ENCODE measurements at places on chromosomes 12 and 14. TPM values are rescaled to one million over a fixed set of nuclear protein-coding genes. Genes with fewer than 3 reads are reported as not detected.

The IGF1 gene
- polyA plus RNA-seq = 4.6 TPM

The MYH6 gene
- polyA plus RNA-seq = not detected

The PIANP gene
- 86.8 TPM for polyA plus RNA-seq

The POTEG gene
- polyA plus RNA-seq = 0.09 TPM

The NGDN gene
- 49.0 TPM for polyA plus RNA-seq

The MFAP5 gene
- polyA plus RNA-seq = 1.9 TPM

The PPP1R1A gene
- 119 TPM for polyA plus RNA-seq

The ACOT4 gene
- 1.3 TPM for polyA plus RNA-seq

DNA sequence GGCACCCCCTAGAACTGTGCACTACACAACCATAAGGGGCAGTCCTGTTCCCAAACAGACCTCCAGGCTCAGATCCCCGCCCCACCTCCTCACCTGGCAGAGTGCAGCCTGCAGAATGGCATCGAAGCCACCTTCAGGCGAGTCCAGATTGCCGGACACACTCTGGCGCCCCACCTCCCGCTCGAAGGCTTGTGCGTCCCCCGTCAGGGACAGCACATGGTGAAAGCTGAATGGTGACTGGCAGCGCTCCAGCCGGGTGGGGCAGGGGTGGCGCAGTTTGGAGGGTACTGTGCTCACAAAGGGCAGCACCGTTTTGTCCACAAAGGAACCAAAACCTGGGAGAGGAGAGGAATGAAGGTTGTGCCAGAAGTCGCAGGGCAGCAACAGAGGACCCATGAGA, 10.6 kb downstream of the ITGB7 start:
- DNase-seq = no peak

DNA sequence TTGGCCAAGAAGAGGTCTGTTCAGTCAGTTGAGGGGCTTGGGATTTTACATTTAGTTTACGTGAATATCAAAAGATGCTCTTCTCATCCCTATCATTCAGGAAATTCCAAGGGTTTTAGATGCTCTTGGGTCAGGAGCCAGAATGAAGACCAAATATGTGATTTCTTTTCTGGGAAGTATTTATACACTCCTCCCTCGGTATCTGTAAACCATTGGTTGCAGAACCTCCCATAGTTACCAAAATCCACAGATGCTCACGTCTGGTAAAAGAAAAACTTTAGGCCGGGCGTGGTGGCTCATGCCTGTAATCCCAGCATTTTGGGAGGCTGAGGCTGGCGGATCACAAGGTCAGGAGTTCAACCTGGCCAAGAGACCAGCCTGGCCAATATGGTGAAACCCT, 75.9 kb downstream of the TNFAIP2 start:
- no peak for DNase-seq

GRCh38 chr14:30658645-30659044, 36.5 kb downstream of the SCFD1 start:
- no peak for DNase-seq

GRCh38 chr14:104202259-104203070, 64.1 kb downstream of the KIF26A start:
- peak; percentile 95 for DNase-seq

GRCh38 chr14:61566537-61567225, 128.6 kb upstream of the HIF1A start:
- no peak for DNase-seq

- no peak for DNase-seq
These were observed 5.7 kb upstream of the KLRK1 start for GRCh38 chr12:10395390-10395998.

- no peak for DNase-seq
These were observed 178.8 kb downstream of the SLC38A4 start for GRCh38 chr12:46647034-46647433.

DNA sequence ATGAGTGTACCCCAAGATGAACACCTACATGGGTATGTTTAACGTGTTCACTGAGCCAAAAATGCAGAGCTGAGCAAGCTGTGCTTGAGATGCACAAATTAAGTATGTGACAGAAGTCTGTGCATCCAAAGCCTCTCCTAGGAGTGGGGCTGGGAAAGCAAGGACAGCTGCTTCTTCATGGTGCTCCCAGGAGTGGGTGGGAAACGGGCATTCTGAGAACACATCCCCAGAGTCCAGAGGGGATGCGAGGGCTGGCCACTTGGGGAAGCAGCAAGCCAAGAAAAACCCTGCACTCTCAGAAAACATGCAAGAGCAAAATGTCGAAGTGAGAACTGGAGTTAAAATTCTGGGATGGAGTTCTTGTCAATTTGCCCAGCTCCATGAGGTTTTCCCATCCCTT, 414.3 kb downstream of the BCAT1 start:
- DNase-seq = no peak

DNA sequence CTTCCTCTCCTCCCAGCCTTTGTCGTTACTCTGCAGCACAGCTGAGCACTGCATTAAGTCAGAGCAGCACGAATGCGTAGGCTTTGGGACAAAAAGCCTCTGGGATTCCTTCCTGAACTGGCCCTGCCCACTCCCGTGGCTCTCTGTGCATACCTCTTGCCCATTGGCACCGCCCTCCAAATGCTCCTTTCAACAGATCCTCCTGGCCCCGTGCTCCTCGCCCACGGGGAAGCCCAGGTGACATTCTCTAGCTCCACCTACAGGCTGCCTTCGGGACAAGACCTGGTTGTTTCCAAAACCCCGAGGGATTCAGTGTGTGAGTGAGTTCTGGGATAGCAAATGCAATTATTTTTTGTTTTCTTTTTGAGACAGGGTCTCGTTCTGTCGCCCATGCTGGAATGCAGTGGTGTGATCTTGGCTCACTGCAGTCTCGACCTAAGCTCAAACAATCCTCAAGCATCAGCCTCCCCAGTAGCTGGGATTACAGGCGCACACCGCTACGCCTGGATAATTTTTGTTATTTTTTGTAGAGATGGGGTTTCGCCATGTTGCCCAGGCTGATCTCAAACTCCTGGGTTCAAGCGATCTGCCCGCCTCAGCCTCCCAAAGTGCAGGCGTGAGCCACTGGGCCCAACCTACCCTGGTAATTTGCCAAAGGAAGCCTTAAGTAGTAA, 17.9 kb upstream of the TDRD9 start:
- peak; percentile 89 for DNase-seq

DNA sequence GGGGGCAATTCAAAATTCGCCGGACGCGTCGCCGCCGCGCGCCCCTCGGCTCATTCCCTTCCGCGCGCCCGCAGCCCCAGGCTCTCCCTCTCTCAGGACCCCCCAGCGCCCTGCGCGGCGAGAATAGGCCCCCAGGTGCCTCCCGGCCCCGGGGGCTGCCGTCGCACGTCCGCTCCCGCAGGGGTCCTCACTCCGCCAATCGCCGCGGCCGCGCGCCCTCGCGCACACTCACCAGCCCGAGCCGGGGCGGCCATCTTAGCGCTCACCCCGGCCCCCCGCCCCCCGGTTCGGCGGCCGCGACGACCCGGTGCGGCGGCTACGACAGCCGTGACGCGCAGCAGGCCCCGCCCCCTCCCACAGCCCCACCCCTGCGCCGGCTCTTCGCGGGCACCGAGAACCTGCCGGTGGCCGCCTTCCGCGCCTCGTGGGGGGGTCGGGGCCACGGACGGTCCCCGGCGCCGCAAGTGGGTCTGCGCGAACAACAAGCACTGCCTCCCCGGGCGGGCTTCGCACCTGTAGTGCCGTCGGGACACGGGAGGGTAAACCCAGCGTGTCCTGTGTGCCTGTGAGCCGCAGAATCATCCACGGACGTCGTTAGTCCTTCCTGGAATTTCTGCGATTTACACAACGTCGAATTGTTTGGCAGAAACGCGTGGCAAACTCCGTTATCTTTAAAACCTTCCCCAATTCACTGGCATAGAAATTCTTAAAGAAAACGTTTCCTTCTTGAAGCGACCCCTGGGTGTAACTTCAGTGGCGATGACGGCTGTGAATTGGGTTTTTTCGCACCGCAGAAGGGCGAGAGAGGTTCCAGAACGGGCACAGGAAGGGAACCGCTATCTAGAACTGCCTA, 2.5 kb downstream of the USP44 start:
- peak; percentile 93 for DNase-seq

- DNase-seq = no peak
These were observed 70.9 kb upstream of the DICER1 start for GRCh38 chr14:95228240-95228639.

DNA sequence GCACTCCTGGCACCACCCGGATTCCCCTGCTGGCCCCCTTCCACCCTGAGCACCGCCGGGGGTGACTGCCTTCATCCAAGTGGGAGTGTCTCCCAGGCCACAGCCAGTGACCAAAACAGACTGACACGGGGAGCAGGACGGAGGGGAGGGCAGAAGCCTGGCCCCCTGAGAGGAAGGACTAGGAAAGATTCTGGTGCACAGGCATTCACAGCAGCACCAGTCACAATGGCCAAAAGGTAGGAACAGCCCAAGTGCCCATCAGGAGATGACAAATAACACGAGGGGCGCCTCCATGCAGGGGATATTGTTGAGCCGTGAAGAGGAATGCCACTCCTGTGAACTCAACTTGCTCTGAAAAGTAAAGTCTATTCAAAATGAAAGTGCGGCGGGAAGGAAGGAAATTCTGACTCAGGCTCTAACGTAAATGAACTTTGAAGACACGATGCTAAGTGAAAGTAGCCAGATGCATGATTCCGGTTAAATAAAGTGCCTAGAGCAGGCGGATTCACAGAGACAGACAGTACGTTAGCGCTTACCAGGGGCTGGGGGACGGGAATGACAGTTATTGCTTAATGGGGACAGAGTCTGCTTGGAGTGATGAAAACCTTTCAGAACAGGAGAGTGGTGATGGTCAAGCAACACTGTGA, 146.1 kb upstream of the NCOR2 start:
- no peak for DNase-seq

DNA sequence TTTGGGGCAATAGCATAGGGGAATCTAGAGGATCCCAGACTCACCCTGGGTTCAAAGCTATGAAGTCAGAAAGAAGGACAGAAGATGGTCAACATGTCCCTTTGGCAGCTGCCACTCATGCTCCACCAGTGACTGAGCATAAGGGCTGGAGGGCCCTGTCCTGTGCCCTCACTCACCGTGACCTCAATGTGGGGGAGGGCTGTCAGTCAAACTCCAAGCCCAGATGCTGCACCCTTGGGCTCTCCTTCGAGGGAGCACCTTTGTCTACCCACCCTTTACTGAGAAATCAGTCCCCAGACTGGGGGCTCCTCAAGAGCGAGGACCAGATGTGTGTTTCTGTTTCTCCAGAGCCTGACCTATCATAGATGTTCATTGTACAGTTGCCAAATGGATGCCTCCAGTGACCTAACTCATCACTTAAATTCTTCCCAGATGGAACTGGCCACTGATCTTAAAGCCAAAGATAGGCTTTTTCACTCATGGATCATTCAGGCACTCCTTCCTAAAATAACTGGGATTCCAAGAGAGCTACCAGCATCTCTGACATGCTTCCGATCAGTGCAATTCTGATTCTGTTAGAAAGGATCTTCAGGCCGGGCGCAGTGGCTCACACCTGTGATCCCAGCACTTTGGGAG, 27.2 kb upstream of the VSX2 start:
- no peak for DNase-seq

DNA sequence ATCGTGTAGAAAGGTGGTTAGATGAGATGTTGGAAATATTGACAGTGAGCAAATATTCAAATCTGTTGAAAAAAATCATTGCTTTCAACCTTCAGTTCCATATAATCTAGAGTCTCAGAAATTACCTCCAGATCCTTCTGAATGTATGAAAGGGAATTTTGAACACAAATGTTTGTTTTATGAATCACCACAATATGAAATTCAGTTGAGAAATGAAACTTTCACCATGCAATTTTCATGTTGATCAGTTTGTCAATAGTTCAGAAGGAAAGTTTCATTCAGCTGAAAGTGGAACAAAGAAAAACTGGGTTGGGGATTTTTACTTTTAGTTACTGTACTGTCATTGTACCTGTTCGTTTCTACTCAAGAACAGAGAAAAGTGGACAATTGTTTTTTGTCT, 953.6 kb downstream of the SLC6A15 start:
- DNase-seq = no peak

DNA sequence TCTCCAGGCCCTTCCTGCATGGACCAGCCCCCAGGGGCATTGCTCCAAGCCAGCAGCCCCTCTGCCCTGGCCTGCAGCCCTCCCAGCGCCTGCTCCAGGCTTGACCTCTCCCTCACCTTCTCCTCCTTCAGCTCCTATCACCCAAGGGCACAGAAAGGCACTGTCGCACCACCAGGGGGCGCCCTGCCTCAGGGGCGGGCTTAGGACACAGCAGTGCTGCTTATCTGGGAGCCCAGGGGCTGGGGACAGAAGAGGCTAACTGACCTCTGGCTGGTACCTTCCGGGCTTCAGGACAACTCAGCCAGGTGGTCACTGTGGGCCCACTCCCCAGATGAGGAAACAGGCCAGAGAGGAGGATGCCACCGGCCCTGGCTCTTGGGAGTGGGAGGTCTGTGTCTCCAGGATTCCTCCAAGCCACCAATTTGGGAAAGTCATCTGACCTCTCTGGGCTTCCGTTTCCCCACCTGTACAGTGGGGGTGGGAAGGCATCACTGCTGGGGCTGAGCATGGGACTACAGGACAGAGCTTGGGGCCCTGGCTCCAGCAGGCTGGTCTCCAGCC, 25.3 kb upstream of the GPR132 start:
- no peak for DNase-seq

DNA sequence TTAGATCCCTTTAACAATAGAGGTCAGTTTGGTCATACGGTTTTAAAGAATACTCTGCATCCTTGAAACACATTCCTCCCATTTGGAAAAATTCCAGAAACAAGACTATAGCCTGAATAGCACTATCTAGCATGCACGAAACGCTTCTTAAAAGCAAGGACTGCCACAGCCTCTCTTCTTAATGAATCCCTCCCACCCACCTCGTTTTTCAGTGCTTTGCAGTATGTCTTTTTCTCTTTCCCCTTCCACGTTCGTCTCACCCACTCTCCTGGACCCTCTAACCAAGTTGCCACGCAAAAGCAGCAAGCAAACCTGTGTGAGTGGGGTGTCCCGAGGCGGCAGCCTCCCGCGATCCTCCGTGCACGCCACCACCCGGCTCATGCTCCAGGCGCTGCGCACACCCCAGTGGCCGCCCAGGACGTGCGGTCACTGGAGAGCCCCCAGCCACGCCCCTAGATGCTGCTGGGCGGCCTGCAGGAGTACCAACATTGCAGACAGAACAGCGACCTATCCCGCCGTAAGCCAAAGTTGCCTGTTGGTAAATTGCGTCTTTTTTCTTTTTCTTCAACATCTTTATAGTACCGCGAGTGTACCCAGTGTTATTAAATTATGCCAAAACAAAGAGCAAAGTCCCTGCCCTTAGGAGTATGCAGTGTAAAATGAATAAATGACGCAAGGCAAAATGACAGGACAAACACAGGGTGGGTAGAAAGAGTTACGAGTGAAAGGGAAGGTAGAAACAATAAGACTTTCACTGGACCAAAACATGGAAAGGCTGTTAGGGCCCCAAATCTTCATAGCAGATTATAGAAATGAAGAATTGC, at the start of gene SLC38A4:
SLC38A4 (minus strand) TSS at position 407 of the 824 bp plus-strand sequence. CDS start 32,926 bp downstream, outside the sequence.
- no peak for DNase-seq

Measured in spinal cord (tissue), 10 donors.